ENCODE measurements at places on chromosomes 12 and 14. TPM values are rescaled to one million over a fixed set of nuclear protein-coding genes. Genes with fewer than 3 reads are reported as not detected.

DNA sequence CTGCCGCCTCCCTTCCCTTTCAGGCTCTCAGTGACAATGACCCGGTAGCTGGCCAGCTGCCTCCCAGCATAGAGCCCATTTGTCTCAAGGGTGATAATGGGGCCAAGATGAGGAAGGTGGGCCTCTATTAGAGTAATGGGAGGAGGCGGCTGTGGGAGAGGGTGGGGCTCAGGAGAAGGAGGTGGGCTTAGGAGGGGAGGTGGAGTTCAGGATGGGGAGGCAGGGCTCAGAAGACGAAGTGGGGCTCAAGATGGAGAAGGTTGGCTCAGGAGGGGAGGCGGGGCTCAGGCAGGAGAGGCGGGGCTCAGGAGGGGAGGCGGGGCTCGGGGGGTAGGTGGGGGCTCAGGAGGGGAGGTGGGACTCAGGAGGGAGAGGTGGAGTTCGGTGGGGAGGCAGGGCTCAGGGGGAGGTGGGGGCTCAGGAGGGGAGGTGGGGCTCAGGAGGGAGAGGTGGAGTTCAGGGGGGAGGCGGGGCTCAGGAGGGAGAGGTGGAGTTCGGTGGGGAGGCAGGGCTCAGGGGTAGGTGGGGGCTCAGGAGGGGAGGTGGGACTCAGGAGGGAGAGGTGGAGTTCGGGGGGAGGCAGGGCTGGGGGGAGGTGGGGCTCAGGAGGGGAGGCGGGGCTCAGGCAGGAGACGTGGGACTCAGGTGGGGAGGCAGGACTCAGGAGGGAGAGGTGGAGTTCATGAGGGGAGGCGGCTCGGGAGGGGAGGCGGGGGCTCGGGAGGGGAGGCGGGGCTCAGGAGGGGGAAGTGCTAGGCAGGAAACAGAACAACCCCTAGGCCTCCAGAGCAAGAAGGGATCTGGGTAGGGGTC is 36.8 kb downstream of the IQSEC3 start:
- DNase-seq, result no peak

DNA sequence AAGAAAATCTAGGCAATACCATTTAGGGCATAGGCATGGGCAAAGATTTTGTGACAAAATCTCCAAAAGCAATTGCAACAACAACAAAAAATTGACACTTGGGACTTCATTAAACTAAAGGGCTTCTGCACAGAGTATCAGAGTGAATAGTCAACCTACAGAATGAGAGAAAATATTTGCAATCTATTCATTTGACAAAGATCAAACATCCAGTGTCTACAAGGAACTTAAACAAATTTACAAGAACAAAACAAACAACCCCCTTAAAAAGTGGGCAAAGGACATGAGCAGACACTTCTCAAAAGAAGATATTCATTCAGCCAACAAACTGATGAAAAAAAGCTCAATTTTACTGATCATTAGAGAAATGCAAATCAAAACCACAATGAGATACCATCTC is 44.1 kb upstream of the PZP start:
- DNase-seq, result no peak

GRCh38 chr14:89231426-89232113 is 185.5 kb downstream of the FOXN3 start:
- no peak for DNase-seq

- DNase-seq, result no peak
Observed at GRCh38 chr14:104795781-104796686, 486 bp upstream of the AKT1 start.

GRCh38 chr14:100608586-100609330 is 21.5 kb upstream of the BEGAIN start:
- DNase-seq, result no peak

DNA sequence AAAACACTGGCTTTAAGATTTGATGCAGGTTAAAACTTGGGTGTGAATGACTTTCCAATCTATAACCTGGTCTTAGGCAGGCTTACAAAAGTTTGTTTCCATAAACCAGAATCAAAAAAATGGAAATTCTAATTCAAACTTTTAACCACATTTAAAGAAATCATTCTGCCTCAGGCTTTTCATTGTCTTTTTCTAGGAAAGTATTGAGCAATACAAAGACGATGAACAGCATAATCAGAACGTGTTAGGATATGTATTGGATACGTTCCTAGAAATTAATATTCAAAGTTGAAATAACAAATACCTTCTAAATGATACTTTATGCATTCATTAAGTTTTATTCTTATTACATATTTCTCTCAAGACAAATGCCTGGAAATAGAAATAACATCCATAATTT is 172.9 kb downstream of the CEP128 start:
- DNase-seq, result no peak

DNA sequence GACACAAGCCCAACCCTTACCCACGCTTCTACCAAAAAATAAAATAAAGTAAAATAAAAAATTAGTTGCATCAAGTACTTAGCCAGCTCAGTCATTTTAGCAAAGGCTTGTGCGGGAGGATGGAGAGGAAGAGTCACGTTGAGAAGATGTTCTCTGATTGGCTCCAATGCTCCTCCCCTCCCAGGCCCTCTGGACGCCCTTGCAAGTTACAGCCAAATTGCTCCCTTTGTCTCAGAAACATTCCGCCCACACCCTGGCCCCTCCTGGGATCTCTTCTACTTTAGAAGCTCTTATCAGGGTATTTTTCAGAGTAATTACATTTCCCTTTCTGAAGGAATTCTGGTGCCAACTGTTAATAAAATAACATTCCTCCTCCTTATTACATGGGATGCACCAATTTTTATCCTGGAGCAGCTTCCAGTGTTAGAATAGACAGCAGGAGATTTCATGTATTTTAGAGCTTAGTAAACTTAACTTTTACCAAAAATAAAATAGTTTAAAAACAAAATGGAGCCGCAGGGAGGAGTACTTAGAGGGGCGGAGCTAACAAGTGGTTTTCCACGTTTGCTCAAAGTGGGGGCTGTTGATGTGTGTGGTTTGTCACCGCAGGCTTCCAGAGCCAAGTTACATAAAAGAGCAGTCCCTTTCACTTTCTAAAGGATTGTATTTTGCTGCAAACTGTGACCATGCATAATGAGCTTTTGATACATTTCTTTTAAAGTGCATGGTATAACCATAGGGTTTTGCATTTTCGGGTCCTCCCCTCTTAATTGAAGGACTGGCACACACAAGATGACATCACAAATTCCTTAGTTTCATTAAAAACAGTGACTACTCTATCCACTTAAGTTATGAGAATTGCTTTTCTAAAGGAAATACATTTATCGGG is 71.7 kb upstream of the RAP1B start:
- DNase-seq, result peak; percentile 21

- no peak for DNase-seq
Observed at GRCh38 chr12:131390412-131391334, 320.2 kb upstream of the SFSWAP start.

DNA sequence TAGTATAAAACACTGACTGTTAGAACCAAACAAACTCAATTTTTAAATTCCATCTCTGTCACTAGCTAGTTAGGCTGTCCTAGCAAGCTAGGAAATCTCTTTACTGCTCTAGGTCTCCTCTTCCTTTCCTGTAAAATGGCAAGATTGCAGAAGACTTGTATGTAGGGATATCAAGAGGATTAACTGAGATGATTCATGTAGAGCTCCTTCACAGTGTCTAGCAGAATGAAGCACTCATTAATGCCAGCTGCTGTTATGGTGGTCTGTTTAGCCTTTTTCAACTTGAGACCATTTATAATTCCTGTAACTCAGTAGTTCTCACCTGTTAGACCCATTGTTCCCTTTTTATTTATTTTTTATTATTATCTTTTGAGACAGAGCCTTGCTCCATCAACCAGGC is 67.8 kb upstream of the KCNH3 start:
- DNase-seq, result no peak

- no peak for DNase-seq
Observed at GRCh38 chr14:27243365-27243764, 645.5 kb upstream of the NOVA1 start.

- peak; percentile 75 for DNase-seq
Observed at GRCh38 chr12:13362260-13362841, 165.8 kb downstream of the EMP1 start.

- DNase-seq, result peak; percentile 13
Observed at GRCh38 chr12:87848248-87848868, 180.8 kb downstream of the C12orf50 start.

GRCh38 chr12:93674386-93674785 is 2.8 kb upstream of the CRADD start:
- DNase-seq, result no peak

GRCh38 chr12:587132-588023 is 75.9 kb downstream of the NINJ2 start:
- no peak for DNase-seq

- no peak for DNase-seq
Observed at GRCh38 chr14:101179691-101180211, 276.2 kb upstream of the RTL1 start.

GRCh38 chr12:5087831-5088554 is 44.3 kb downstream of the KCNA5 start:
- DNase-seq, result no peak

DNA sequence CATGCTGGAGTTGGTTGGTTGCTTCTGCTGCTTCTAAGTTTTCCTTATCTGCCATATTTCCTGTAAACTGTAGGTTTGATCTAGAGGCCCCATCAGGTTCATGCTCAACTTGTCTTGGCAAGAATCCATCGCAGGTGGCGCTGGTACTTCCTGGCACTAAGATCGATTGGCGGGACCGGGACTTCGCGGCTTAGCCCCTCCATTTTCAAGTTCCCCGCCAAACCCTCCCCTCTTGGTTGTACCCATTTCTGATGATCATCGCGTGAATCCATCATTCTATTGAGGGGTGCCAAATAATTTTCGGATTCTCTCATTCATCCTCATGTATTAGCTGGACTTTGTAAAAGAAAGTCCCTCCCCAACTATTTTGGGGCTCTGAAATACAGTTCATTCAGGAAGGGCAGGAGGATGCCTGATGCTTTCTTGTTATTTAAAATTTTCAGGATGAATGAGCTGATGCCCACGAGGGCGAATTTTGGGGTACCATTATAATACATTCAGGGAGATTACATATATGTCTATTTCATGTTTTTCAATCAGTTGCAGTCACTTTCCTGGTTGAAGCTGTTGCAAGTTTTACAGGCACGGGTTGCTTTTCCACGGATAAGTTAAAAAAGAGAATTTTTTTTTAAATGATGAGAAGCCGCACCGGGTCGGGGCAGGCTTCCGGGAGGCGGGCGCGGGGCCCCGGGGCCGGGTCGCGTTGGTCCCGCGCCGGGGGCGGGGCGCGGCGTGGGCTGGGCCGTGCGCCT is 395 bp upstream of the BRI3BP start:
- DNase-seq, result peak; percentile 88

GRCh38 chr12:92363295-92364146 is 217.9 kb upstream of the BTG1 start:
- peak; percentile 56 for DNase-seq

DNA sequence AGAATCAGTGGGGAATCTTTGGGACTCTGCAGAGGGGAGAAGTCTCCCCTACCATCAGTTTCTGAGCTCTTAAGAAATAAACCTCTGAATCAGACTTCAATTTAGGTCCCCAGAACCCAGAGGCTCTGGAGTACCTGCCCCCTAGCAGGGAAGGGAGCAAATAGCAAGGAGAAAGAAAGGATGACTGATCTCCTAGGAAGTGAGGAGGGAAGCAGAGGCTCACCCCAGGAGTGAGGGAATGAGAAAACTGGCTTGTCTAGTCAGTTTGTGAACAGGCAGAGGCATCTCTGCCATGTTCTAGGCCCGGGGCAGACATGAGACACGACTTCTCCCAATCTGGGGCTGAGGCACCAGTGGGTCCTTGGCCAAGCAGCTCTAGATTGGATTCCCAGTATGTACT is 24.3 kb upstream of the SMUG1 start:
- DNase-seq, result no peak

DNA sequence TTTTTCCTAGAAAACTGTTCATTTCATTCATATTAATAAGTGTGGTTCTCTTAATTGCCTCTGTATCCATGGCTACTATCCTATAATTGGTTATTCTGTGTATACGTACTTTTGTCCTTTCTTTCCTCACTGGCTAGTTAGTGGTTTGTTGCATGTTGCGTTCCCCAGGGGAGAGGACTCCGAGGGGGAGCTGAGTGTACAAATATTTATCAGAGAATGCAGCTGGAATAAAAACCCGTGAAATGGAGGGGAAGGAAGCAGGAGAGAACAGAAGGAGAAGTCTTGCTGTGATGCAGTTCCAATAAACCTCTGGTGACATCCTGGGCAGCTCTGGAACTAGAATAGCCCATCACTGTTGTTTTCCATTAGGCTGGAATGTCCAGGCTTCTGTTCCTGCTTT is 117.1 kb upstream of the RGS6 start:
- no peak for DNase-seq

DNA sequence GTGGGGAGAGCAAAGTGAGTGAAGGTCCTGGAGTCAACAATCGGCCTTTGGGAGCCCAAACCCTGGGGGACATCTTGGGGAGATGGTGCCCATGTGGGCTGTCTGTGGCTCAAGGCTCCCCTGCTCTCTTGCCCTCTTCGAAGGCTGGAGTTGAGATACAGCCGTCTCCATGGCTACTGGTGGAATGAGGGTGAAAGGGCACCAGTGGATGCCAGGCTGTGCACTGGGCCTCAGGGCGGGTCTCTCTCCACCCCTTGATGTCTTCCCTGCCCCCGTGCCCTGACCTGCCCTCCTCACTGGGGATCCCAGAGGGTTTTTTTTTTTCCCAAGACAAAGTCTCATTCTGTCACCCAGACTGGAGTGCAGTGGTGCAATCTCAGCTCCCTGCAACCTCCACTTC is 2.0 kb upstream of the ANKRD9 start:
- no peak for DNase-seq

DNA sequence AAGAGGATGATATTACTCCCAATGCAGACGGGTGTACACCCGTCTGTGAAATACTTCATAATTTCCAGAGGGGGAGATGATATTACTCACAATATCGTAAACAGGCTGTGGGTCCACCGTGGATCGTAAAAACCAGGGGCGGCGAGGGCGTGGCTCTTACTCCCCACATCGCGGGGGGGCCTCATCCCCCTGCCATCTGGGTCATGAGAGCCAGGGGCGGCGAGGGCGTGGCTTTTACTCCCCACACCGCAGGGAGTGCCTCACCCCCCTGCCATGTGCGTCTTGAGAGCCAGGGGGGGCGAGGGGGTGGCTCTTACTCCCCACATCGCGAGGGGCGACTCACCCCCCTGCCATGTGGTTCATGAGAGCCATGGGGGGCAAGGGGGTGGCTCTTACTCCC is 86.2 kb upstream of the GNG2 start:
- no peak for DNase-seq

GRCh38 chr12:26007566-26007965 is 49.1 kb downstream of the RASSF8 start:
- DNase-seq, result no peak

- DNase-seq, result no peak
Observed at GRCh38 chr14:63543826-63544406, 739 bp upstream of the PPP2R5E start.

The FERMT2 gene
- 125 TPM for total RNA-seq

The SYCP3 gene
- 0.32 TPM for total RNA-seq

The TAS2R50 gene
- total RNA-seq, result 1.3 TPM

The VRK1 gene
- 12.1 TPM for total RNA-seq

The KCNJ8 gene
- 15.0 TPM for total RNA-seq

The MYF5 gene
- not detected for total RNA-seq

The CPNE6 gene
- total RNA-seq, result 2.2 TPM

The SMIM41 gene
- total RNA-seq, result 0.46 TPM

The AICDA gene
- total RNA-seq, result 2.2 TPM
